Activated CD4-positive, alpha-beta T cell treated with anti-CD3 and anti-CD28 coated beads, Interleukin-2, amount 50 U/mL, for 4 hours (primary cell): ENCODE measurements at places on chromosomes 5 and 9.

DNA sequence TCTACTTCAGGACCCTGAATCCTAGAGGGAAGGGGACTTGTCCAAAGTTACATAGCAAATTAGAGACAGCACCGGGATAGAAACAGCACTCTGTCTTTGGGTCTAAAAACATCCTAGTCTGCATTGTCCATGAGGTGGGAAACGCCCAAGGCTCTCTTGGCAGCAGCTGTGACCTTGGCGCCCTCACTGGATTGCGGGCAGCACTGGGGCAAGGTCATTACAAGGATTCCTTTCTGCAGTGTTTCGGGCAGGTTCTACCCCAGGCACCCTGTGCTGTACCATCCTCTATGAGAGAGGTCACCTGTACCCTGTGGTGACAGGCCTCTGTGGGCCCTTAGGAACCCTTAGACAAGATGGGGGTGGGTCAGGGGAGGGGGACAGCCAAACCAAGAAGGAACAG is 8.6 kb downstream of the CD74 start:
- DNase-seq = no peak

DNA sequence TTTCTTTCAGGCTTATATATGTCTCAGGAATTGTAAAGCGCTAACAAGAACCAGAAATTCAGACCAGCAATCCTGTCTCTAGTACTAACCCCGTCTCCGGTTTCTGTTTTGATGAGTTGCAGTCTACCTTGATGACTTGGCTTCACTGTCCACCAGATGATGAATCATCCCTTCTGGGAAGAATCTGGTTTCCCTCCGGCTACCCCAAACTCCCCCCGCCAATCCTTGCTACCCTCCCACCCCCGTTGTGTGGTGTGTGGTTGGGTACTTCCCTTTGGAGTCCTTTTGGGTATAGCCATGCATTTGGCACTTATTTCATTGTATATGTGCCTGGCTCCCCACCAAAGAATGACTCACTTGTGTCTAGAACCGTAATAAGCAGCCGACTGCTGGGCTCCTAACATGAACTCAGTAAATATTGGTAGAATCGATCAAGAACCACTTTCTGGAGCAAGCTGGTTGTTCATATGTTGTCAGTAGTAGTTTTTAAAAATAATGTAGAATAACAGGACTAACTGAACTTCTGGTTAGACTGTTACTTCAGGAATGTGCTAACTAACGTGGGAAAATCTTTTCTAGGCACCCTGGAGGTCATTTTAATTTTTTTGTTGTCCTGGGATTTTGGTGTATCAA is 8.3 kb upstream of the TGFBI start:
- no peak for DNase-seq

- DNase-seq = no peak
Measured at GRCh38 chr9:72476100-72476499, 45.3 kb upstream of the TMC1 start.

- DNase-seq = no peak
Measured at GRCh38 chr5:39441838-39442237, 17.1 kb upstream of the DAB2 start.

- DNase-seq = no peak
Measured at GRCh38 chr5:2906302-2907090, 155.0 kb upstream of the IRX2 start.

DNA sequence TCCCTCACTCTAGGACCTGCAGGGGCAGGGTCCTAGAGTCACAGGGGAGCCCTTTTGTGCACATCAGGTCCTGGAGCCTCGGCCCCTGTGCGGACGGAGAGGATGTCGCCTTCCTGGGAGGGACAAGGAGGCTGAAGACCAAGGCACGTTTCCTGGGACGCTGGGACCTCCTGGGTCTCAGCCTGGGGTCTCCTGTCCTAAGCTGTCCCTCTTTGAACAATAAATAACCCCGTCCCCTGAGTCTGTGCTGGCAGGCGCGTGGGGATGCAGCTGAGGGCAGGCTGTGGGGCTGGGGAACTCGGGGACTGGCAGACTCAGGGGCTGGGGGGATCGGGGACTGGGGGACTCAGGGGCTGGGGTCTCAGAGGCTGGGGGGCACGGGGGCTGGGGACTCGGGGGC is 31.1 kb downstream of the PAEP start:
- no peak for DNase-seq

- DNase-seq = no peak
Measured at GRCh38 chr5:124932791-124933600, 186.6 kb upstream of the ZNF608 start.

DNA sequence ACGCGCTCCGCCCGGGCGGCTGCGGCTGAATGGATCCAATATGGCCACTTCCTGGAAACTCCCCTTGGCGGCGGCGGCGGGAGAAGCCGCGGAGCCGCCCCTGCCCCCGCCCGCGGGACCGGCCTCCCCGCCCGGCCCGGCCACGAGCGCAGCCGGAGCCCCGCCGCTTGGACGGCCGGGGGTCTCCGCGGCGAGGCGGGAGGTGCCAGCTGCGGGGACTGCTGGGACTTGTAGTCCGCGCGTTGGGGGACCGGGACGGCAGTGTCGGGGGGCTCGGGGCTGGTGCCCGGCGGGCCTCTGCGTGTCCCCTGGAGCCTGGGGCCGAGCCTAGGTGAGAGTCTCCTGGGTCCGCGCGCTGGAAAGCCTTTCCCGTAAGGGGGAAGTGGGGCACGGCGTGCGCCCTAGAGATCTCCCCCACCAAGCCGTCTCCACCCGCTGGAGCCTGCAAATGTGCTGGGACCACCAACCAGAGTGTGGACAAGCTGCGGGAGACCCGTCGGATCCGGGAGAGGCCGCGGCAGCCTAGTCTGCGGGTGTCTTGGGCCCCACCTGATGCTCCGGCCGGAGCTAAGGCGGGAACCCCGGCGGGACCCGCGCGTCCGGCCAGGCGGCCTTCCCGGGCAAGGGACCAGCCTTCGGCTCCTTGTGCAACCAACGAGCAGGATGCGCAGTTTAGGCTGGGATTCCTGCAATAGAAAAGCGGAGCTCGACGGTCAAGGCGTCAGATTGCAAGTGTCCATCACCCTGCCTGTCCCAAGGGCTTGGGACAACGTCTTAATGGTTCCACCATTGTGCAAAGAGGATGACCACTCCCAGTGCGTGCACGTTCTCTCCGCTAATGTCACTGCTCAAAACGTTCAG is at the start of gene SEPTIN8:
SEPTIN8 (minus strand) TSS at position 31 of the 861 bp plus-strand sequence. CDS start 102 bp downstream, outside the sequence.
- DNase-seq = no peak

DNA sequence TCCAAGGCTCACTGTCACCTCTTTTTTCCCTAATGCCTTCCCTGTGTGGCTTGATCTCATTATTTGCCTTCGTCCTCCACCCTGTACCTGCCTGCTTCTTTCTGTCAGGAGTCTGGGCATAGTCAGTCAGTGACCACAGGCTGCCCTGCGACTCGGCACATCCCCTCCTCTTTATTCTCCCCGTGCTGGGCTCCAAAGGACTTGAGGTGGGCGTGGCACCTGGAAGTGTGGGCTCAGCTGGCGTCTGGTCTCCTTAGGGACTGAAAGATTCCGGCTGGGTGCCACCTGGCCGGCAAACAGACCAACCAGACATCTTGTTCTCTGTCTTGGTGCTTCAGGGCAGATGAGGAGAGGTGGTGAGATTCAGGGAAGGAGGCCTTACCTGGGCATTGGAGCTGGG is 29.6 kb upstream of the PRDM12 start:
- DNase-seq = no peak
